ENCODE measurements at places on chromosomes 5 and 9. TPM values are rescaled to one million over a fixed set of nuclear protein-coding genes. Genes with fewer than 3 reads are reported as not detected.

The IER5L gene
- 4.1 TPM for total RNA-seq

The NIPSNAP3A gene
- 15.8 TPM for total RNA-seq

DNA sequence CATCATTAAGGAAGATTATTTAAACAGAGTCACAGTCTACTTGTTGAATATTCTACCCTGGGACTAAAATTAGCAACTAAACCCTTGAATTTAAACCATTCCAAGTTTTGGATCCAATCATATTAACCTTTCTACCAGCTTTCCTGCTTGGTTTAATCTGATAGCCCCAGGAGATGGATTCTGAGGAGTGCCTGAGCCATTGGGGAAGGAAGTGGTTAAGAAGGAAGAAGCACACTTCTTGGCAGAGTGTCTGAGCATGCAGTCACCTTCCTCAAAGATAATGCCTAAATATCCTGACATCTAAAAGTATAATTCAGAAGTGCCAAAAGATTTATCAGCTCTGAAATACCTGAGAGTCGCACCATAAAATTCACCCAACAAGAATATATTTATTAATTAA is 74.1 kb upstream of the SNCAIP start:
- no peak for DNase-seq

DNA sequence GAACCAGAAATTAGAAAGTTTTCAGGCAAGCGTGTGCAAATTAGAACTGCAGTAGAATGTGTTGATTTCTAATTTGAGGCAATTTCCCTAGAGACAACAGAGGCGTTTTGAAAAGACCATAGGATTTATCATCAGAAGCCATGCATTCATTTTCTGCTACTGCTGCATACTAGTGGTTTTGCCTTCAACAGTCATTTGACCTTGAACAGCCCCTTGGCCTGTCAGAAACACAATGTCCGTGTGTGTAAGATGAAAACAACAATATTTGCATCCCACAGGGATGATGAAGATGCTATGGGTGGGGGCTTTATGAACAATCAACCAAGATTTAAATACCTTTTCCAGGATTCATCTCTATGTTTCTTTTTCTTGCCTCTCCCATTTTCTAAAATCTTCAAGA is 73.7 kb downstream of the PDE4D start:
- DNase-seq, result no peak

The TLN1 gene
- total RNA-seq, result 147 TPM

The MARCOL gene
- total RNA-seq, result not detected

DNA sequence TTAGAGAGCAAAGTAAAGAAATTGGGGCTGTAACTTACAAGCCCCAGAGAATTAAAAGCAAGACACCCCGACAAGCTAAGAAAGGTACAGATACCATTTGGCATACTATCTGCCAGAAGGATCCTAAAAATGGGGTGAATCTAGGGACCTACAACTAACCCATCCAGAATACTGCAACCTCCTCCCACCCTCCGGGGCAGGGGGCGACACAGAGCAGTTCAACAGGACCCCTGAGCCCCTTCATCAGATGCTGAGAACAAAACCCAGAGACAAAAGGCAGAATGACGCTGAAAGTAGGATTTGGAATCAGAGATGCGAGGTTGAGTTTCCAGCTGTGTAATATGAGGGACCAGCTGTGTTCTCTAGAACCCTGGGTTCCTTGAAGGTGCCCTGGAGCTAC is 71.2 kb downstream of the EPB41L4B start:
- DNase-seq, result no peak

DNA sequence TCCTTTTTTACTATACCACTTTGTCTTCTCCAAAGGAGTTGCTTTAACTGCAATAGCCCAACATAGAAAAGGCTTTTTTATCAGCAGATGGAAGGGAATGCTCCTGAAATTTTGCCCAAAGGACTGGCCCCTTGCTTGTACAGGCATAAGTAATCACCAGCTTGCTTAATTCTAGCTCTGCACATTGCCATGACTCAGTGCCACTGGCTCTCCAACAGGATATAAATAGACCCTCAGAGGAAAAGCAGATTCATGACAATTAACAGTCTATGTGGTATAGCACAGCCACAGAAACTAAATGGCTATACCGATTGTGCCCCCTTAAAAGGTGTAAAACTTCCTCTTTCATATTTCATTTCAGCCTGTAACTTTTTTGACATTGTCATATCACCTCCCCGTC is 227.0 kb downstream of the ZNF608 start:
- no peak for DNase-seq

DNA sequence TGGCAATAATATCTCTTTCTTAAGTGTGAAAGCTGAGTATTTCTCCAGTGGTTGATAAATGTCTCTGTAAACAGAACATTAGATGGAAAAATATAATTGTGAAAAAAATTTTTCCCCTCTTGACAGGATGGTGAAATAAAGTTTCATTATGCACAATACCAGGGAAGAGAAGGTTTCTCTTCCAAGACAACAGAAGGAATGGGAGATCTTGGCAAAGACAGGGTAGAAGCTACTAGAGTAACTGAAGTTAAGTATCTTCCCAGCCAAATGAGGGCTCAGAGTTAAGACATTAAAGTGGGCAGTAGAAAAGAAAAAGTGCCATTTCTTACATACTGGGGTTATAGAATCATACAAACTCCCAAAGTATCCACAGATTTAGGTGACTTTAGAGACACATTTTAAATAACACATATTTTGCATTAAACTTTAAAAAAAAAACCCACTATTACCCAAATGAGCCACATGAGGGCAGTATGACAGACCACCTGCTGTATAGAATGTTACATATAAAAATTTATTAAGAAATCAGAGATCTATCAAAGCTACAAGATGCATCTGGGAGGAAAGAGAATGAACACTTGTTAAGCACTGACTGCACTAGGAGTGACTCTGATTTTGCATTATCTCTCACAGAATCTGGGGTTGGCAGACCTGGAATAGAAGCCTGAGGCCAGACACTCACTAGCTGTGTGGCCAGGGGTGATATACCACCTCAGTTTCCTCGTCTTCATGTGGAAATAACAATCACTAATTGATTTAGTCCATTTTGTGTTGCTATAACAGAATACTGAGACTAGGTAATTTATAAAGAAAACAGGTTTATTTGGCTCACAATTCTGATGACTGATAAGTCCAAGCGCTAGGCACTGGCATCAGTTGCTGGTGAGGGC is 98.5 kb downstream of the ARSB start:
- no peak for DNase-seq

DNA sequence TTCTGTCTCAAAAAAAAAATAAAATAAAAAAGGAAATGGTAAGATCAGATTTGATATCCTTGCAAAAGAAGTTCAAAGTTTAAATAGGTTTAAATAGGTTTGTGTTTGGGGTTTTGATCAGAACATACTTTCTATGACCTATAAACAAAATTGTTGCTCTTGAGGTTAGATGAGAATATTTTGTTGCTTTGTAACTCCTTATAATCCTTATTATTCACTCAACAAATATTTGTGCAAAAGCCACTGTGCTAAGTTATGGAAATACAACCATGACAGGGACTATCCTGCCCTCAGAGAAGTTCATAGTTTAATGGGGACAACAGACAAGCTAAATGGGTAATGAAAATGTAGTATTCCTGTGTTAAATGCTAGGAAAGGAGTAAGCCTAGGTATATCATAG is 71.5 kb downstream of the INVS start:
- DNase-seq, result no peak

- no peak for DNase-seq
Observed at GRCh38 chr5:16869821-16870796, 66.0 kb downstream of the MYO10 start.

DNA sequence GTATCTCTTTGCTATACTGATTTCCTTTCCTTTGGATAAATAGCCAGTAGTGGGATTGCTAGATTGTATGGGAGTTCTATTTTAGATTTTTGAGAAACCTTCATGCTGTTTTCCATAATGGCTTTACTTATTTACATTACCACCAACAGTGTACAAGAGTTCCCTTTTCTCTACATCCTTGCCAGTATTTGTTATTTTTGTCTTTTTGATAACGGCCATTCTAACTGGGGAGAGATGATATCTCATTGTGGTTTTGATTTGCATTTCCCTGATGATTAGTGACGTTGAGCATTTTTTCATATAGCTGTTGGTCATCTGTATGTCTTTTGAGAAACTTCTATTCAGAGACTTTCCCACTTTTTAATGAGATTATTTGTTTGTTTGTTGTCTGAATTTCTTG is 25.8 kb downstream of the NADK2 start:
- DNase-seq, result no peak

The MLANA gene
- not detected for total RNA-seq

DNA sequence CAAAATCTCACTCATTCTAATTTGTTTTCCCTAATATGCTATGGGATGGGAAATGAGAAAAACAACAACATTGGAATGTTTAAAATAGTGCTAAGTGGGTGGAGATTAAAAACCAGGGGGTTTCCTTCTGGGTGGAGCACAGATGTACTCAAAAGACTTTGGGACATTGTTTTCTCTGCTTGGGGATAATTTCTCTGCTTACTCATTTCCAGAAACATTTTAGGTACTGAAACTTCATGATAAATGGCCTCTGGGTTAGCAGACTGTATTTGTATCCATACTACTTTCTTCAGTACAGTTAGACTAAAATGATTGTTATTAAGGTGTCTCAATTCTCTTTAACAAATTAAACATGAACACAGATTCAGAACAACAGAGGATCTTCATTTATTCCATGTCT is 17.4 kb downstream of the ELOVL7 start:
- no peak for DNase-seq

The NXNL2 gene
- total RNA-seq, result 0.60 TPM

All from Caco-2 (cell line).